ENCODE measurements at places on chromosomes 7 and 10.

- DNase-seq = no peak
Observed at GRCh38 chr7:122402235-122402634, 97.7 kb upstream of the FEZF1 start.

DNA sequence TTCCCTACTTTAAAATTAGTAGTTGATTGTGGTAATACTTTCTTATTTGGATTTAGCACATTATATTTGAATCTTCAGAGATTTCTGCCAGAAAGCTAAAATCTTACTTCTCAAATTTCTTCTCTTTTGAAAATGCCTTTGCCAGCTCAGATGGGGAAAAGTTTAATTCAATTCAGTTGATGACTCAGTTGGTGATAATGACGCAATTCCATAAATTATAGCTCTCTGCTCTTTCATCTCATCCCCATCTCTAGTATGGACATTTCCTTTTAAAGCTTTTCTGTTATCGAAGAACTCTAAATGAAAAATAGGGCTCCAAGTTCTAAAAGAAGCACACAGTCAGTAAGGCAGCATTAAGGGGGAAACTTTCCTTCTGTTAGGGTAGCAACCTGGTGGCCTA is 25.5 kb downstream of the RNLS start:
- DNase-seq = no peak

- no peak for DNase-seq
Observed at GRCh38 chr10:114276671-114277070, 37.6 kb downstream of the VWA2 start.

GRCh38 chr7:104272767-104273384 is 55.5 kb upstream of the LHFPL3 start:
- peak; percentile 55 for DNase-seq

DNA sequence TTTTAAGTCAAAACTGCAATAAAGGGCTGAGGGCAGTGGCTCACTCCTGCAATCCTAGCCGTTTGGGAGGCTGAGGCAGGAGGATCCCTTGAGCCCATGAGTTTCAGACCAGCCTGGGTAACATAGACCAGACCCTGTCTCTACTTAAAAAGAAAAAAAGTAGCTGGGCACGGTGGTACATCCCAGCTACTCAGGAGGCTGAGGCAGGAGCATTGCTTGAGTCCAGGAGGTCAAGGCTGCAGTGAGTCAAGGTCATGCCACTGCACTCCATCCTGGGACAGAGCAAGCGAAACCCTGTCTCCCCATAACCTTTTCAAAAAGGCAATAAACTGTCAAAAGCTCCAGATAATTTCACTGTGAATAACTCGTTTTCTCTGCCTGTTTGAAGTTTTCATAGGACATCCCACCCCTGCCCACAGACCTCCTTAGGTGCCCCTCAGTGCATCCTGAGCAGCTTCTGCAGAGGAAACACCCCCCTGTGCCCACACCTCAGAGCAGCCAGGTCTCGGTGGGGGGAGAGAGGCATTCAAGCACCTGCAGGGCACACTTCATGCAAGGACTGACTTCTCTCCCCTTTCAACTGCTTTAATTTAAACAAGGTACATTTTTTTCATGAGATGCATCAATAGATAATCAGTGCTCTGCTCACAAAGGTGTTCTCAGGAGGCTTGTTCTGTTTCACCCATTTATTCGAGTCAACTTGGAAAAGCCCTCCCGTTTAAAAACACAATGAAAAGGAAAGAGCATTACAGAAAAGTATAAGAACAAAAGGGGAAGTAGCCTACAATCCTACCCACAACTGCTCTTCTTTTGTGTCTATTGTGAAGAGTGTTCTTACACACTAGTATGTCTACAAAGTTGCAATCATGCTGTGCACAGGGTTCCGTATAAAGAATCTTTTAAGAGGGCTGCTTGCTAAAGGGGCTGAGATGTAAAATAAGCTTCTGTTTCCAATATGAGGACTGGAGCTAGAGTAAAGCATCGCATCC is 104.9 kb downstream of the KMT2E start:
- DNase-seq = no peak

GRCh38 chr7:150340875-150341262 is 560 bp downstream of the RARRES2 start:
- DNase-seq = no peak

DNA sequence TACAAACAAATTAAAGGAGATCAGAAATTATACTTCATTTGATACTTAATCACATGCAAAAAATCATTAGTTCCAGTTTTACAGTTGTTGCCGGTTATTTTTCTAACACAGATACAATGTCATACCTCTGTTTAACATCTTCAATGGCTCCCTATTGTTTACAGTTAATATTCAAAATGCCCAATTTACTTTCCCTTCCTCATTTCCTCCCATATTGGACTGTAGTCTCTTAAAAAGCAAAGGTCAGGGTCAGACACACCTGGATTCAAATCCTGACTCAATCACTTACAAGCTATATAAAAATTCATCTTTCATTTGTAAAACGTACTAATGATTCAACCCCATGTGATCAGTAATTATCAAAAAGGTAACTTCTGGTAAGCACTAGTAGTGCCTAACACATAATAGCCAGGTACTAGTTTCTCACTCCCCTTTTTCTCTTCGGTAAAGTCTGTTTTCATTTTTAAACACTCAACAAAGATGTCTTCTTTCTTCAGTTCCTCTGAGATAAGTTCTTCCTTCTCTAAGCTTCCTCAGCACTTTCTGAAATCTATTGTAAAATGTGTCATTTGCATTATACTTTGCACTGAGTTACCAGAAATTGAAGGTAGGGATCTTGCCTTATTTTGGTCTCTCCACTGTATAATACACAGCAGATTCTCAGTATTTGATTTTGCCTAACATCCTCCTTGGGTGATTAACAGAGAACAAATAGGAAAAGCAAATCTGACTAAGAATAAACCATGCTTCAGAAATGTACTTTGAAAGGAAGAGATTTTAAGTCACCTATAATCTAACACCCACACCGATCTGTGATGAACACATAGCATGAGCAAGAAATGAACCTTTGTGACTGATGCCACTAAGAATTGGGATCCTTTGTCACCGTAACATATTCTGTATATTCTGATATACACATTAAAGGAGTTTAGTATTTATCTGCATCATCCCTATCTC is 16.1 kb downstream of the KMT2C start:
- no peak for DNase-seq

- DNase-seq = peak; percentile 55
Observed at GRCh38 chr10:114172776-114173602, 1.0 kb downstream of the CCDC186 start.

DNA sequence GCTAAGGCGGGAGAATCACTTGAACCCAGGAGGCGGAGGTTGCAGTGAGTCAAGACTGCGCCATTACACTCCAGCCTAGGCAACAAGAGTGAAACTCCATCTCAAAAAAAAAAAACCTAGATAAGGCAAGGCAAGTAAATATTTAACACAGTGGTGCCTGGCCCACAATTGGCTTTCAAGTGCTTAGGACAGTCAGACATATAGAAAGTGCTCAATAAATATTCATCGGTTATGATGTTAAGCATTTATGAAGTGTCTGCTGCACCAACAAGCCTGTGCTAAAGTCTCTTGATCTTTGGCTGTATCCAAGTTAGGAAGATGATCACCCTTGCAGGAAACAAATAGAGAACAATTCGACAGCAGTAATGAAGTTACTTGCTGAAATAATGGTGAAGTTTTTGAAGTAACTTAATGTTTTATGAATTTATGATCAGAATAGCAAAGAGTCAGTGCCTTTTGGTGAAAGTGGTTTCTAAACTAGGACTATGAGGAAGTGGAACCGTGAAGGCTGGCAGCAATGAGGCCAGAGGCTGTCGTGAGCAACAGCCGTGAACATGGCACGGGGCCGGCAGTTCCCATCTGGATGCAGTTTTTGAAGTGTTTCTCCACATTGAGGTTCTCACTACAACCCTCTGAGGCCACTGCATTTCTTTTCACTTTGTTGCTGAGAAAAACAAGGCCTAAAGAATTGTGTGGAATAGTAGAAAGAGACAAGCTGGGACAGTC is 48.1 kb upstream of the GATA3 start:
- no peak for DNase-seq

DNA sequence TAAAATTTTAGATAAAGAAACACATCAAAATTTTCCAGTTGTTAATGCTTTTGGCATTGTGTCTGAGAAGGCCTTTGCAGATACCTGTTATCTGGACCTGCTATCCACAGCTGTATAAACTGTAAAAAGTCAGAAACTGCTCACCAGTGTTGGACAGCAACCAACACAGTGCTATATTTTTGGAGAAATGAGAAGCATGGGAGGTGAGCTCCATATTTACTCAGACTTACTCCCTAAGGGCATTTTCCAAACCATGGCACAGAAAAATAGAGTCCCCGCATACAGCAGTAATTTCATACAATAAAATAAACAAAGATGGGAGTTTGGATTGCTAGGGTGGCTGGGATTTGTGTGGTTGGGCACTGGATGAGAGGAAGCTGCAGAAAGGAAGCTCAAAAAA is 136.3 kb upstream of the GLI3 start:
- DNase-seq = no peak

GRCh38 chr10:106780632-106781031 is 383.9 kb downstream of the SORCS1 start:
- DNase-seq = no peak

- DNase-seq = no peak
Observed at GRCh38 chr10:66837990-66838389, 87.8 kb upstream of the LRRTM3 start.

DNA sequence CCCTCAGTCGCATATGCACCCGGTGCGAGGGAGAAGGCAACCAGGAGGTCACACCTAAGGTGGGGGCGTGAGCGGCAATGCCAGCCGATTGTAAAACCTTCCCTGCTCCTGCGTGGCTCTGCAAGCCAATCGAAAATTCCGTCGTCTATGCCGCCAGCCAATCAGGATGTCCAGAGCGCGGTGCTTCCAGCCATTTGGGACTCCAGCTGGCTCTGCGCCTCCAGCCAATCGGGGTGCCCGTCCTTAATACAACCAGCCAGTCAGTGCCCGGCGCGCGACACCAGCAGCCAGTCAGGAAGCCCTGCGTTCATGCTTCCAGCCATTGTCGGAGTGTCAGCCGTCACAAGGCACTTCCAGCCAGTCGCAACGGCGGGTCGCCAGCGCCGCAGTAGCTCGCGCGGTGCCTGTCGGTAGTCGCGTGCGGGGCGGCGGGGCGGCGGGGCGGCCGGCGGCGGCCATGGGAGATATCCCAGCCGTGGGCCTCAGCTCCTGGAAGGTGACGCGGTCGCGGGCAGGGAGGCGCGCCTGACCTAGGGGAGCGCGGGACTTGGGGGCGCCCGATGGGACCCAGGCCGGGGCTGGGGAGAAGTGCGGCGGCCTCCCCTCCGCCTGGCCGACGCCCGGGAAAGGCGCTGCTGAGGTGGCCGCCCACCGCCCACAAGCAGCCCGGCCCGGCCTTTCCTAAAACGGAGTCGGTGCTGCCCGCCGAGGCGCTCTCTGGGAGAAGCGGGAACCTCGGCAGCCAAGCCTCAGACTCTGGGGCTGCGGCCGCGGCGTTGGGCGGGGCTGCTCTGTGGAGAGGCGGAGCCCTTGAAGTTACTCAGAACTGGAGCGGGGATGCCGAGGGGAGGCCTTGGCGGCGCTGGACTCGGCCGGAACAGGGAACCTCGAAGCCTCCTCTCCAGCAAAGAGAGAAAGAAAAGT is at the start of gene AKR1E2:
AKR1E2 (plus strand) TSS at position 340 of the 924 bp plus-strand sequence; CDS start at position 458, 118 bp downstream.
- DNase-seq = peak; percentile 89

GRCh38 chr7:37719077-37719476 is 35.5 kb downstream of the GPR141 start:
- DNase-seq = no peak

DNA sequence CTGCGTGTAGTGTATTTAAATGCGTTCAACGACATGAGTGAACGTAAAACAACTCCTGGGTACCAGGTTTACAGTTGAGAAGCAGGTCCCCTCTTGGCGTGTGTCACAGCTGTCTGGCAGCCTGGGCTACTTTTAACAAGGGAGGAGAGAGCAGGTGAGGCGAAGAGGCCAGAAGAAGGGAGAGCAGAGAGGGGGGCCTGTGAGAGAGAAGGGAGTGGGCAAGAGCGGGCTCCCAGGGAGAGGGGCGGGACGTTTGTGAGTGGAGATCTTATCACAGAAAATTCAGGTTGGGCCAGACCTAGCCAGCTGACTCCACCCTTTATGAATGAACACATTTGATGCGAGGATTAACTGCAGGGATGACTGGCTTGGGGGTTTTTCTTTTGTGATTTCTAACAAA is 154.0 kb downstream of the CAMK1D start:
- no peak for DNase-seq

GRCh38 chr7:48011323-48011722 is 17.6 kb downstream of the SUN3 start:
- DNase-seq = no peak

GRCh38 chr7:107206706-107207105 is 37.9 kb downstream of the HBP1 start:
- DNase-seq = no peak

- DNase-seq = no peak
Observed at GRCh38 chr10:66564287-66564686, 361.5 kb upstream of the LRRTM3 start.

DNA sequence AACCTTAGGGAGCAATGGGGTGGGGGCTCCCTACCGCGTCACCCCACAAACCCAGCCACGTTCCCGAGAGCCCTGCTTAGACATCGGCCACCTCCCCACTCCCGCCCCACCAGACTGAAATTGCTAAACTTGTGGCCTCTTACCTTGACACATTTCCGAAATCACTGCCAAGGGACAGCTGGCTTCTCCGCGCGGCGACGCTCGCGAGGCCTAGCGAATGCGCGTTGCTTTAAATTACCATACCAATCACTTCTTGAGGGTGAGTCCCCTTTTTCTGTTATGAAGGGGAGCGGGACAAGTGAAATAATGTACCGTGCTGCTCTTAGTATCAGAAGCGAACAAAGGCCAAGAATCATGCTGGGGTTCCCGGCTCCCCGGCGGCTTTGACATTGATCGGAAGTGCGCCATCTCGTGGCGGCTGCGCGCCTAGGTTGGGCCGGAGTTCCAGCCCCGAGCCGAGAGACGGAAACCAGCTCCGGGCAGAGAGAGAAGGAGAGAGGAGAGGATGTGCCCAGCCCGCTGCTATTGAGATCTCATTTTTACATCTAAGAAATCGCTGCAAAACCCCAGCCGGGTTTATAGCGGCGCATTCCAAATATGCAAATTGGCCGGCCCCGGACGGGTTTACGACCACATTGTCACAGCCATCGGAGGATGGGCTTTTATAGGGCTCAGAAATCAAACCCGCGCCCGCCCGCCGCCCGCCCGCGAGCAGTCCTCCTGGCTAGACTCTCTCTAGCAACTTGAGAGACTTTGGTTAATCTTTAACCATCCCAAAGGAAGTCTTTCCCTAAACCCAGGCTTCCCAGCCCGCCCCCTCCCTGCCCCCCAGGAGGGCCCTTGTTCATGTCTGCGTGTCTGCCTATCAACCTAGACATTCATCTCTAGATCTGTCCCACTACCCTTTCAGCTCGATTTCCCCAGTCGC is 5.3 kb downstream of the HOXA11 start:
- peak; percentile 40 for DNase-seq

DNA sequence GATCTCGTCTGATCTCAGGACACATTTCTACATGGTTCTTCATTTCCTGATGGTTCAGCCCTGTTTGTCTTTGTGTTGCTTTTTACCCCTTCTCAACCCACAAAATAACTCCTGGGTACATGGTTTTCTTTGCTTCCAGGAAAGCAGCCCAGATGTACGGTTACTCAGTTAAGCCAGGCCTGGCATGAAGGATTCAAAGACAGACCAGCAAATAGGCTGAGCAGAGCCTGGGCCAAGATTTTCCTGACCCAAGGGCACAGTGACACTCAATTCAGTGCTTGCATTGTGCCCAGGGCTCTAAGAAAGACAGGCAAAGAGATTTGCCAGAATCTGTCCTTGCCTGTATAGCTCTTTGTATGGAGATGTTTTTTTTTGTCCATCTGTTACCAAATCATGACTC is 340.8 kb upstream of the KIAA1217 start:
- DNase-seq = no peak

GRCh38 chr7:135321556-135321955 is 87.9 kb downstream of the STRA8 start:
- DNase-seq = no peak

GRCh38 chr7:66664590-66665293 is 36.1 kb downstream of the KCTD7 start:
- no peak for DNase-seq
